ENCODE measurements at places on chromosomes 16 and 17. TPM values are rescaled to one million over a fixed set of nuclear protein-coding genes. Genes with fewer than 3 reads are reported as not detected.

KRTAP17-1 gene
- total RNA-seq: not detected

DPEP1 gene
- total RNA-seq: not detected

PLSCR3 gene
- 85.3 TPM for total RNA-seq

KIAA0513 gene
- total RNA-seq: 19.0 TPM

DNAAF8 gene
- 2.6 TPM for total RNA-seq

RNF112 gene
- 4.3 TPM for total RNA-seq

PPL gene
- total RNA-seq: 0.18 TPM

SCN4A gene
- not detected for total RNA-seq

LASP1 gene
- total RNA-seq: 359 TPM

TEKT1 gene
- total RNA-seq: not detected

NACA2 gene
- total RNA-seq: not detected

TP53TG3 gene
- not detected for total RNA-seq

ITGAL gene
- total RNA-seq: not detected

GAS7 gene
- 17.6 TPM for total RNA-seq

CD300A gene
- total RNA-seq: not detected

SCARF1 gene
- total RNA-seq: 0.89 TPM

ZG16 gene
- total RNA-seq: not detected

NUDT21 gene
- total RNA-seq: 105 TPM

IRX6 gene
- not detected for total RNA-seq

HEATR9 gene
- not detected for total RNA-seq

KRT39 gene
- total RNA-seq: not detected

TMEM114 gene
- total RNA-seq: not detected

SALL1 gene
- total RNA-seq: 2.5 TPM

SPATA22 gene
- 0.71 TPM for total RNA-seq

EVI2A gene
- total RNA-seq: 3.5 TPM
